ENCODE measurements at places on chromosomes 3 and 15. TPM values are rescaled to one million over a fixed set of nuclear protein-coding genes. Genes with fewer than 3 reads are reported as not detected.

- no peaks in the 10 kb centered on the region for H3K27me3 ChIP-seq
- no peak overlapping the region for H3K4me3 ChIP-seq
- no peaks in the 10 kb centered on the region for H3K4me1 ChIP-seq
- no peak for DNase-seq
These were observed 111.7 kb downstream of the DNAJB8 start for GRCh38 chr3:128354788-128355542.

- H3K4me3 ChIP-seq, result no peak overlapping the region
- H3K4me1 ChIP-seq, result no peaks in the 10 kb centered on the region
- no peak overlapping the region for H3K27ac ChIP-seq
- H3K36me3 ChIP-seq, result no peaks in the 10 kb centered on the region
- DNase-seq, result no peak
These were observed 37.0 kb upstream of the CPOX start for GRCh38 chr3:98630416-98630815.

DNA sequence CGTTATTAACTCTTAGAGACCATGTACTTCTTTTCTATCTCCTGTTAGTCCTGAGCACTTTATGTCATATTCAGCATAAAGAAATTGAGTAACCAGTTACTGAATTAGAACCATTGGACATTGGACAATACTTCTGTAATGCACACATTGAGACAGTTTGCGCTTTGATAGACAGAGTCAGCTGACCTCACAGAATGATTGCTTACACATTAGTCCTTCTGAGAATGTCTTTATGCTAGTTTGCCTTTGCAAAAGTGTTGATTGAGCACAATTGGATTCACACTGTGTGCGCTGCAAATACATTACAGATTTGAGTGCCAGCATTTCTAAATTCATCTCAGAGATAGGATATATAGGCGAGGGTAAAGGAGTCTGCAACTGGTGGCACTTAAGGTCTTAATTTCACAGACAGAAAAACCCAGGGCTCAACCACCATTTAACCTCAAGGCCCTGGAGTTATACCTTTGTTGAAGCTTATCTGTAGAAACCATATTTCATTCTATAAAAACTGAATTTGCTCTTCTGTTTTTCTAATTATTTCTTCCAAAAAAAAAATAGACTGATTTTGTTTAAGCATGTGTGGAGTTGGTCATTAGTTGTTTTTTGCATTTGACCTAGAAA, 3.8 kb downstream of the SERPINI1 start:
- no peak for DNase-seq
- no peak overlapping the region for H3K4me3 ChIP-seq
- peaks cover 8% of the 10 kb centered on the region for H3K4me1 ChIP-seq
- no peak overlapping the region for H3K27ac ChIP-seq

DNA sequence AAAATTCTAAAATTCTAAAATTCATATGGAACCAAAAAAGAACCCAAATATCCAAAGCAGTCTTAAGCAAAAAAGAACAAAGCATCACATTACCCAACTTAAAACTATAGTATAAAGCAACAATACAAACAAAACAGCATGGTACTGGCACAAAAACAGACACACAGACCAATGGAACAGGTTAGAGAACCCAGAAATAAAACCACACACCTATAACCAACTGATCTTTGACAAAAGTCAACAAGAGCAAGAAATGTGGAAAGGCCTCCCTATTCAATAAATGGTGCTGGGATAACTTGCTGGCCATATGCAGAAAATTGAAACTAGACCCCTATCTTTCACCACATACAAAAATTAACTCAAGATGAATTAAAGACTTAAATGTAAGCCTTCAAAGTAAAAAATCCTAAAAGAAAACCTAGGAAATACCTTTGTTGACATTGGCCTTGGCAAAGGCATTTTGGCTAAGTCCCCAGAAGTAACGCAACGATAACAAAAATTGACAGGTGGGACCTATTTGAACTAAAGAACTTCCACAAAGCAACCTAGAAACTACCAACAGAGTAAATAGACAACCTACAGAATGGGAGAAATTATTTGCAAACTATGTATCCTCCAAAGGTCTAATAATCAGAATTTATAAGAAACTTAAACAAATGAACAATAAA, 56.9 kb downstream of the TTBK2 start:
- no peaks in the 10 kb centered on the region for H3K27me3 ChIP-seq
- H3K4me3 ChIP-seq, result no peak overlapping the region
- no peak overlapping the region for H3K27ac ChIP-seq
- no peak for DNase-seq
- no peaks in the 10 kb centered on the region for H3K36me3 ChIP-seq

DNA sequence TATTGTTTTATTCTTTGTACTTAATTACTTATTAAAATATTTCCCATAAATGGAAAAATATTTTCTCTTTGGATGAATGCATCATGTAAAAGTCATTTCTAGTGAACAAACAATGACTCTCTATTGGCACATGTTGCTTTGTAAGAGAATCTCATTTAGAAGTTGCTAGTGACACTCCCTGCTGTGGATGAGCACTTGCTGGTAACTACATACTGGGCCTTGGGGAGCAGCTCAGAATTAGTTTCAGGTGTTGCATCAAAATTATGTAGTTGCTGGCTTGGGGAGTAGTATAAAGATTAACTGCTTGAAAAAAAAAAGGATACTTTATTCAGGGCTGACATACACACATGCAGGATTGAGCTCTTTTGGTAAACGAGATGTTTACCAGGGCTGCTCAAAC, 80.3 kb upstream of the KCNAB1 start:
- H3K4me3 ChIP-seq, result no peak overlapping the region
- H3K4me1 ChIP-seq, result no peaks in the 10 kb centered on the region
- no peak for DNase-seq
- H3K27ac ChIP-seq, result no peak overlapping the region

GRCh38 chr3:195446359-195446758, 3.5 kb upstream of the ACAP2 start:
- H3K36me3 ChIP-seq, result no peaks in the 10 kb centered on the region
- DNase-seq, result no peak
- H3K4me1 ChIP-seq, result peaks cover 15% of the 10 kb centered on the region

DNA sequence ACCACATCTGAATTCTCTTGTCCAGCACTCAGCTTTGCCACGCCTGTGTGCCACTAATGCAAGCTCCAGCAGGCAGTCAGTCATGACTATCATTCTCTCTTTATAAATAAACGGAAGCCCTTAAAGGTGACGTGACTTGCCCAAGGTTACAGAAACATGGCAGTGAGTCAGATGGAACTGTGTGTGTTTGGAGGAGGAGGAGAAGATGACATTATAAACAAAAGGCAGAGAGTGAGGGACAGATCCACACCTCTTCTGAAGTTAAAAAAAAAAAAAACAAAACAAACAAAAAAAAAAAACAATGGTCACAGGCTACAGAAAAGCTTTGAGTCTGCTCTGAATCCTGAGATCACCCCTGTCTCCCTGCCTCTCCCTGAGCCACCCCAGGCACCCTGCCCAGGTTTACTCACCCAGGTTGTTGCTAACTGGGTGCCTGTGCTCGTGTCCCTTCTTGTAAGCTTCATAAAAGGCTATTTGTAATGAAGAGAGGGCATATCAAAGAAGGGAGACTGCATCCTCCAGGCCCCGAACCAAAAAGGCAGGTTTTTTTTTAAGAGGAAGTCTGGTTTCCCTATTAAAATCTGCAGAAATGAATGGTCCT, 119.7 kb upstream of the PHLDB2 start:
- no peaks in the 10 kb centered on the region for H3K27me3 ChIP-seq
- no peak for DNase-seq
- peak overlapping the region; percentile 67 for H3K27ac ChIP-seq
- H3K36me3 ChIP-seq, result no peaks in the 10 kb centered on the region

- no peak overlapping the region for H3K27ac ChIP-seq
- no peak for DNase-seq
- H3K36me3 ChIP-seq, result no peaks in the 10 kb centered on the region
- no peaks in the 10 kb centered on the region for H3K4me1 ChIP-seq
- no peaks in the 10 kb centered on the region for H3K27me3 ChIP-seq
These were observed 123.2 kb upstream of the EPHA3 start for GRCh38 chr3:88984256-88984655.

GRCh38 chr3:36989005-36989404, 3.9 kb downstream of the EPM2AIP1 start:
- H3K4me1 ChIP-seq, result peaks cover 45% of the 10 kb centered on the region
- H3K4me3 ChIP-seq, result peak overlapping the region; percentile 12
- no peak overlapping the region for H3K27ac ChIP-seq
- H3K36me3 ChIP-seq, result peaks cover 31% of the 10 kb centered on the region

DNA sequence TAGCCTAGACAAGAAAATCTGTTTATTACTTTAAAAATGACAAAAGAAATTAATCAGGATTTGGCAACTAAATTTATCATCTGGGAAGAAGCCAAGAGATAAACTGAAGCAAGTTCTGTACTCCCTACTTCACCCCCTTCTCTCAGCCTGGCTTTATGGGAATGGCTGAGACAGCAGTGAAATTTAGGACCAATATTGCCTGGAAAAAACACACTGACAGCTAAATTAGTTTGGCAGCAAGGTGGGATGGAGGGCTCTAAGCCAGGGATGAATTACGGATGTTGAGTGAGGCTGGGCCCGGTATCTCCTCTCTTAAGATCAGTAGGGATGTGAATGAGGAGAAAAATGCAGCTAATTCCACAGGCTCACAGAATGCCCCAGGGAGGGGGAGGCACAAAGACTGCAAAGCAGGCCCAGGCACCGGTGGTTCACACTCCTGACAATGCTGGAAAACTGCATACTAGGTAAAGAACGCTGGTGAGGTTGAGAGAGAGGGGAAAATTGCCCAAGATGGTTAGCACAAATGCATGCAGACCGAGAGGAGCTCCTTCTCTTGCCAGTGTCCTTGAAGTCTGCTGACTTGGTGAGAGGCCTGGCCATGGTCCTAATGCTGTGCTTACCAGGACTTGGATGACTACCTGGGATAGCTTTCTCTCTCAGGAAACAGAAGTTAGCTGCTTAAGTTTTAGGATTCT, 89.0 kb downstream of the WDR76 start:
- H3K27ac ChIP-seq, result no peak overlapping the region
- no peaks in the 10 kb centered on the region for H3K27me3 ChIP-seq
- DNase-seq, result no peak
- no peak overlapping the region for H3K4me3 ChIP-seq

- no peaks in the 10 kb centered on the region for H3K36me3 ChIP-seq
- no peak for DNase-seq
- no peak overlapping the region for H3K4me3 ChIP-seq
- H3K27ac ChIP-seq, result no peak overlapping the region
These were observed 67.3 kb downstream of the UBE2E2 start for GRCh38 chr3:23270423-23270822.

MLF1 gene
- 3.1 TPM for total RNA-seq

CACNA1D gene
- total RNA-seq, result 28.2 TPM
